ENCODE measurements at places on chromosomes 16 and 17.

- no peak for DNase-seq
Measured at GRCh38 chr16:72473631-72474030, 301.7 kb upstream of the PMFBP1 start.

DNA sequence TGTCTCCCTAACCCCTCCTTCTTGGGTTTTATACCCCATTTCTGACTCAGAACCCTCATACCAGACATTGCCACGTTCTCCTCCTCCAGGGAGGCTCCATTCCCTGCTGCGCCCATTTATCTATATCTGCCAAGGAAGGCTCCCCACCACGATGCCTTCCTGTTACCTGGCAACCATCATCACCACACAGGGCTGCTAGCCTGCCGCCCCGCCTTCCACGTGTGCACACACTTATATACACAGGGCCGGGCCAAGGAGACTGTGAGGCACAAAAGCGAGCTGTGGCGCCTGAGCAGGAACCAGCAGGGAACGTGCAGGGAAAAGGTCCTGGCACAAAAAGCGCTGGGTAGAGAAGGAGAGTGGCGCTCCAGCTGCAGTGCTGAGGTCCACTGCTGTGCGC lies 261.8 kb downstream of the CBLN1 start:
- peak; percentile 35 for DNase-seq

DNA sequence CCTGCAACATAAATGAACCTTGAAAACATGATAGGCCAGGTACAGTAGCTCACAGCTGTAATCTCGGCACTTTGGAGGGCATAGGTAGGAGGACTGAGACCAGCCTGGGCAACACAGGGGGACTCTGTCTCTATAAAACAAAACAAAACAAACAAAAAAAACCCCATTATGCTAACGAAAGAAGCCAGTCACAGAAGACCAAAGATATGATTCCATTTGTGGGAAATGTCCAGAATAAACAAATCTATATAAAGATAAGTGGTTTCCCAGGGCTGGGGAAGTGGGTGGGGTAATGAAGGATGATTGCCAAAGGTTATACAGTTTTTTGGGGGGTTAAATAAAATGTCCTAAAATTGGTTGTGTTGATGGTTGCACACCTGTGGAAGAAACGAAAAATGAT lies 36.5 kb upstream of the SIAH1 start:
- DNase-seq, result no peak

GRCh38 chr17:43517615-43518386 lies 28.3 kb downstream of the ETV4 start:
- DNase-seq, result no peak

GRCh38 chr17:4241535-4241934 lies 22.2 kb downstream of the ANKFY1 start:
- DNase-seq, result no peak

DNA sequence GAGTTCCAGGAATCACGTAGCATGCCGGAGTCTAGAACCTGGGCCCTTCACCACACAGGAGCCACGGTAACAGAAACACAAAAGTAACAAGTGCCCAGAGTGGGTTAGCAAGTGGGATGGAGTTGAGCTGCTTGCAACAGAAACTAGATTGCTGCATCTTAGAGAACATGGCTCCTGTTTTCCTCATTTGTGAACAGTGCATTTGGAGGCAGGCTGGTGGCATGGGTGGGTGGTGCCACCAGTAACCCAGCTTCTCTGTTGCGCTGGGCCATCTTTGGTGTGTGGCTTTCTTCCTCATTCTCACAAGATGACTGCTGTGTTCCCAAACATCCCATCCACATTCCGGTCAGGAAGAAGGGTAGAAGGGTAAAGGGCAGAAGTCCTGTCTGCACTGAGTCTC lies 95.5 kb downstream of the KATNIP start:
- no peak for DNase-seq

GRCh38 chr16:63876103-63876502 lies 1245.8 kb downstream of the CDH11 start:
- DNase-seq, result no peak

- DNase-seq, result no peak
Measured at GRCh38 chr17:65813306-65813705, 251.9 kb upstream of the AXIN2 start.

- DNase-seq, result no peak
Measured at GRCh38 chr16:275041-275641, 603 bp downstream of the RGS11 start.

Data from DMS79 (cell line).